ENCODE measurements at places on chromosomes 12 and 14.

DNA sequence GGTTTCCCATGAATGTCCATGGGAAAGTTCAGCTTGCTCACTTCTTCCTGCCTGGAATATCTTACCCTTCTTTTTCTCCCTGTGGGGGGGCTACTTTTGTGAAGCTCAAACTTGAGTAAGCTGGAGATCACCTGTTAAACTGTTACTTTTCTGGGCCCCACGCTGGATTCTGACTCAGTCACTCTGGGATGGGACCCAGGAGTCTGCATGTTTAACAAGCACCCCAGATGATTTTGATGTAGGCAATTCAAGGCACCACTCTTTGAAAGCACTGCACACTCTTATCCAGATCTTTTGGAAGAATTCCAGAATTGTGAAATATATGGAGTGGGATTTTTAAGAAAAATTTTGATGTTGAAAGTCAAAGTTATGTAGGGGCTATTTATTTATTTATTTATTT is 46.3 kb upstream of the IGF1 start:
- DNase-seq: no peak

GRCh38 chr12:111418594-111418880 is 12.8 kb downstream of the SH2B3 start:
- DNase-seq: no peak

GRCh38 chr12:120039711-120040110 is 50.7 kb downstream of the BICDL1 start:
- DNase-seq: no peak

- peak; percentile 78 for DNase-seq
Observed at GRCh38 chr14:51979088-51979709, 10.1 kb upstream of the RTRAF start.

GRCh38 chr14:91005716-91006115 is 54.7 kb downstream of the RPS6KA5 start:
- no peak for DNase-seq

GRCh38 chr12:80861641-80862378 is 75.9 kb downstream of the LIN7A start:
- DNase-seq: no peak
